ENCODE measurements at places on chromosomes 4 and X.

GRCh38 chrX:4004822-4005221, 291.4 kb upstream of the PRKX start:
- DNase-seq: no peak

DNA sequence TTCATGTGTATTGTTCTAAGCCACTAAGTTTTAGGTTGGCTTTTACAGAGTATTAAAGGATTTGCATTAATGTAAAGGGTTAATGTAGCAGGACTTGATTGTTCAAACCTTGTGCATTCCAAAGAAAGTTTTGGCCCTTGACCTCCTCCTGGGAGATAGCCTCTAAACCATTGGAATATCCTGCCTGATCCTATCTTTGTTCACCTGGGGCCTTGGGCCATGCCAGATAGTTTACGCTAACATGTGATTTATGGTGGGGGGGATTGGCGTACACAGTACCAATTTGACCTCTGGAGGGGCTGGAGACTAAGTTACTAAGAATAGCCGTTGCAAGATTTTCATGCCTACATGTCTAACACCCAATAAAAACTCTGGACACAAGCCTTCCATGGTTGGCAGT, 1002.7 kb upstream of the PABPC4L start:
- no peak for DNase-seq

GRCh38 chrX:39377773-39378172, 576.5 kb downstream of the MID1IP1 start:
- no peak for DNase-seq

DNA sequence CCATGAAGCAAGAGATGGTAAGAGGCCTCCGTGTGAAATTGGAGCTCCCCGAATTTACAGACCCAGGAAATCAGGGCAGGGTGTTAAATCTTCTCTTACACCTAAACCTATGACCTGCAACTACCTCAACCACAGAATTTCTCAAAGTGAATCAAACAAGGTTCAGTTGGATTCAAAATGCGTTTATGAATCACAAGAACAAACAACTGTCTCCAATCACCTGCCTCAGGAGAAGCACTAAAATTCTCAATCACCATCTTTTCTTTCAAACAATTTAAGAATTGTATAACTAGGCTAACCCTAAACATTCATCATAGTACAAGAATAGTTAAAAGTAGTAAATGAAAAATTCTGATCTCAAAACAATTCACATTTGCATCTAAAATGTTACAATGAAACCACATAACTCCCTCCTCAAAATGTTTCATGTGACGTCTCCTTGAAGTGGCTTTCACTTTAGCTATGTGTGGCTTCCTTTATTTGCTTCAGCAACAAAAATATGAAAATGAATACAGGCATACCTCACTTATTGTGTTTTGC, 19.2 kb downstream of the PPP3CA start:
- DNase-seq: no peak

DNA sequence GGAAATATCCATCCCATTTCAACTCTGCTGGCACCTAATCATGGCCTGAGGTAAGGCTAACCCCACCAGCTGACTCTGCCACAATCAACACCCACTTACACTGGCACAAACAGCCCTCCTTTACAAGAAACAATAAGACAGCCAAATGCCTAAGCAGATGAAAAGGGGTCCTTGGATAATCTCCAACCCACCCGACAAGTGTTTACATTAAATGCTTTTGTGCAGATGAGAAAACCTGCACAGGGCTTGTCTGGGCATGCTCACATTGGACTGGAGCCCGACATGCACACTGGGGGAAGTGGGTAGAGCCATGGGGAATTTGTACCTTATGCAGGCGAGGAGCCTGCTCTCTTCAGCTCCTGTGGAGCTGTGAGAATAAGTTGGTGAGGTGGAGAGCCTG, 138.9 kb upstream of the ITM2A start:
- DNase-seq: no peak

- DNase-seq: no peak
Measured at GRCh38 chr4:2787230-2788100, 5.4 kb upstream of the SH3BP2 start.

DNA sequence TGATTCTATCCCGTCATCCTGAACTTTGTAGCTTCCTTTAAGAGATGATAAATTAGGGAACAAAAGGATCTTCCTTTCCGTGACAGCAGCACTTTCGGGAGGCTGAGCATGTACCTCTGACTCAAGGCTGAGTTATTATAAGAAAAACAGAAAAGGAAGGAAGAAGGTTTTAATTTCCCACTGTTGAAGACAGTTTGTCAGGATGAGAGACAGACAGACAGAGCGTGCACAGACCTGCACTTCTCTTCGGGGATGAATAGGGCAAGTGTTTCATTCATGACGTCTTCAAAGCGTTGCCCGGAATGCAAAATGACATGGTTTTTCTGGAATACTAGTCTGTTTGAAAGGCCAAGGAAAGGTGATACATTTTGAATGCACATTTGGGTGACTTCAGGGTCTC, 405.3 kb upstream of the FAT1 start:
- no peak for DNase-seq

DNA sequence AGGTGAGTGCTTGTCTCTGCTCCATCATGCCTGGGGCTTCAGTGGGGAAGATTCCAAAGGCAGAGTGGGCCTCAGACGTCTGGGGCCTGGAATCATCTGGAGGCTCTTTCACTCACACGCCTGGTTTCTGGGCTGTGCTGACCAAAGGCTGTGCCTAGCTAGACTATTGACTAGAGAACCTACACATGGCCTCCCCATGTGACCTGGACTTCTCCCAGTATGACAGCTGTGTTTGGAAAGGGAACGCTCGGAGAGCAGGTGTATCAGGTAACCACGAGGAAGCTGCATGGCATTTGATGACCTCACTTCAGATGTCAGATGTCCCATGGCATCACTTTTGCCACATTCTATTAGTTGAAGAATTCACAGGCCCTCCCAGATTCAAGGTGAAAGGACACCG, 51.0 kb downstream of the ADGRL3 start:
- no peak for DNase-seq

- no peak for DNase-seq
Measured at GRCh38 chr4:116005806-116006088, 892.3 kb upstream of the NDST4 start.

DNA sequence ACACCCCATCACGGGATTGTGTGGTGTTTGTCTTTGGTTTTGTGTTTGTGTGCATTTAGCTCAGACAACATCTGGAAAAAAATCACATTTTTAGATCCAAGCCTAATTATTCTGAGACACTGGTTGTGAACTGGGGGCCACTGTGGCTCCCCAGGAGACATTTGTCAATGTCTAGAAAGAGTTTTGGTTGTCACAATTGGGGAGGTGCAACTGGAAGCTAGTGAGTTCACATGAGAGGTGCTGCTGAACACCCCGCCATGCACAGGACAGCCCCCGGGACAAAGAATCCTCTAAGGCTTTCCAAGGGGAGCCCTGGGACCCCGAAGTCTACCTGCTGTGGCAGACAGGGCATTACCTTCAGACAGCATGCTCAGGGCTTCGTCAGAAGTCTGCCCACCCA, 26.5 kb downstream of the GPR143 start:
- DNase-seq: no peak

- DNase-seq: no peak
Measured at GRCh38 chr4:18858229-18858922, 836.8 kb upstream of the LCORL start.

DNA sequence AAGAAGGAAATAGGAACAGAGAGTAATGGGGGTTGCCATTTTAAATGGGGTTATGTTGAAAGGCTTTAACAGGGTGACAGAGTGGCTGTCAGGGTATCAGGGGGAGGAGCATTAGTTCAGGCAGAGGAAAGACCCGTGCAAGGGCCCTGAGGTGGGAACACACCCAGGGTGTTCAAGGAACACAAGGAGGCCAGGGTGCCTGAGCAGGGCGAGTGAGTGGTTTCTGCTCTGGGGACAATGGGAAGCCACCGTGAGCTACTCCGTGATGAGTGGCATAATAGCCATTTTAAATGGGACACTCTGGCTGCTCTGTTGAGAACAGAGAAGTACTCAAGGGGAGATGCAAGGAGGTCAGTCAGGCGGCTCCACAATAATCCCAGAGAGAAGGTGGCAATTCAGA, 4.5 kb downstream of the EVC2 start:
- no peak for DNase-seq
